Caco-2 (cell line): ENCODE measurements at places on chromosomes 16 and 17.
A peak's percentile ranks its signal among the peaks of the same experiment; 100 is the strongest.

- no peaks in the 10 kb centered on the region for H3K4me1 ChIP-seq
- no peak overlapping the region for H3K4me3 ChIP-seq
- no peak for DNase-seq
- H3K27ac ChIP-seq = no peak overlapping the region
These were observed 5.9 kb downstream of the GNGT2 start for GRCh38 chr17:49204516-49204915.

GRCh38 chr17:77018504-77018903 lies 122.3 kb upstream of the SEC14L1 start:
- no peak overlapping the region for H3K4me3 ChIP-seq
- no peak overlapping the region for H3K27ac ChIP-seq
- DNase-seq = no peak
- no peaks in the 10 kb centered on the region for H3K4me1 ChIP-seq

DNA sequence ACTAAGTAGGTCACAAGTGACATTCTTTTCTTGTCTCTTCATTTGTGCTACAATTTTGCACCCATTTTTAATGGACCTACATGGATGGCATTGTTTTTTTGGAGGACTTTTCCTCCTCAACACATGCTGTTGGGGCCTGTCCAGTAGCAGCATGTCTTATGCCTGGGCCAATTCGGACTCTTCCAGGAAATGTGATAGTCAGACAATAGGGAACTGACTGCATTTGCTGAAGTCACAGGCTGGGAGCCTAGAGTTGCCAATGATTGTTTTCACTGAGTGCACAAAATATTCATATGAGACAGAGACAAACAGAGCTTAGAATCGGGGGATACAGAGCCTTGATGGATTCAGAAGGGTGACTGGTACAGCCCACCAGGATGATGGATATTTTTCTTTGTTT lies 867.3 kb upstream of the GOT2 start:
- no peaks in the 10 kb centered on the region for H3K27me3 ChIP-seq
- no peak for DNase-seq
- H3K4me3 ChIP-seq = no peak overlapping the region
- H3K36me3 ChIP-seq = no peaks in the 10 kb centered on the region

GRCh38 chr16:58670946-58671583 lies 13.5 kb downstream of the SLC38A7 start:
- no peak overlapping the region for H3K27ac ChIP-seq
- no peak for DNase-seq
- H3K4me3 ChIP-seq = no peak overlapping the region
- H3K27me3 ChIP-seq = no peaks in the 10 kb centered on the region

DNA sequence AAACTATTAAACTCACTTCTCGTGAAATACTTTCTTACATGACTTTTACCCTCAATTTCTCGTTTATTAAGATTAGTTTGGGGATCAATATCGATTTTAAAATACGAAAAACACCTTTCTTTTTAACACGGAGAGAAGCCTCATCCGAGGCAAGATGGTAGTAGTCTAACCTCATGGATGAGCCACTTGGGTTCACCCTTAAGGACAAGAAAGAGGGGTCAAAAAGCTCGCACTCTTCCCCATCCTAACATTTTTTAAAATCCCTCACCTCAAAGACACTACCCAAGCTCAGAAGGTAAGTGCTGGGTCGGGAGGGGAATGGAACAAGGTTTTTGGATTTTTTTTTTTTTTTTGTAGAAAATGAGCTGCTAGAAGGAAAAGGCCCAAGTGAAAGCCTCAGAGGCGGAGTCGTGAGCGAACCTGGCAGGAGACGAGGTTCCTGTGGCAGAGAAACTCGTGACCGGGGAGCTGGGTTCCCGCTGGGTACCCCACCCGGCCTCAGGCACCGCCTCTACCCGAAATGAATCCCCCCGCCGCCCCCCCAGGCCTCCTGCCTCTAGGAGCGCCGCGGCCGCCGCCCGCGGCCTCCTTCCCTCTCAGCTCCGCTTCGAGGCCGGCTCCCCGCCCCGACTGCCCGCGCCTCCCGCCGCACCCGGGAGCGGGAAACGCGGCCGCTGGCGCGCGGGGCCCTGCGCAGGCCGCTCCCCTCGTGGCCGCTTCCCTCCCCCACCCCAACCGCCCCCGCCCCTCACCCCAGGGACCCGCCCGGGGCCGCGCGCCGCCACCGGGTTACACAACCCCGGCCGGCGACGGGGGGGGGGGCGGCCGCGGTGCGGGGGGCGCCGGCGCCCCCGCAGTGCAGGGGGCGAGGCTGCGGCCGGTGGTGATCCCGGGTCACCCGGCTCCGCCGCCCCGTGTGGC lies 1.6 kb downstream of the NUFIP2 start:
- peak overlapping the region; percentile 100 for H3K4me3 ChIP-seq
- H3K4me1 ChIP-seq = peaks cover 11% of the 10 kb centered on the region
- no peaks in the 10 kb centered on the region for H3K36me3 ChIP-seq

DNA sequence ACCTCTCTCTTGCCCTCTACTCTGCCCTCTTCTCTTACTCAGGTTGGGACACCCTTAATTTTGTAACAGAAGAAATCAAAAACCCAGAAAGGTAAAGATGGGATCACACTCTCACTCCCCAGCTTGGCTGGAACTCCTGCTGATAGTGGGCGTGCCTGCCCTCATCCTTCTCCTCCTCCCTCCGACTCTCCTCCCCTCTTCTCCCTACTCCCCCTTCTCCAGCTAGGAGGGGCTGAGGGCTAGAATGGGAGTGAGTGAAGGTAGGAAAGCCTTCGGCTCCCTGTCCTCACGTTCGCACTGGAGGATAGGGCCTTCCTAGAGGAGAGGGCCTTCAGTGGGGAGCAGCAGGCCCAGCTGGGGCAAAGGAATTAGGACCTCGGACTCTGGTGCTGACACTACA lies 20.3 kb downstream of the SLC7A6OS start:
- DNase-seq = no peak
- peaks cover 4% of the 10 kb centered on the region; the same call in 1 of the 2 replicates for H3K36me3 ChIP-seq
- H3K27me3 ChIP-seq = no peaks in the 10 kb centered on the region
- H3K27ac ChIP-seq = peak overlapping the region; percentile 19

DNA sequence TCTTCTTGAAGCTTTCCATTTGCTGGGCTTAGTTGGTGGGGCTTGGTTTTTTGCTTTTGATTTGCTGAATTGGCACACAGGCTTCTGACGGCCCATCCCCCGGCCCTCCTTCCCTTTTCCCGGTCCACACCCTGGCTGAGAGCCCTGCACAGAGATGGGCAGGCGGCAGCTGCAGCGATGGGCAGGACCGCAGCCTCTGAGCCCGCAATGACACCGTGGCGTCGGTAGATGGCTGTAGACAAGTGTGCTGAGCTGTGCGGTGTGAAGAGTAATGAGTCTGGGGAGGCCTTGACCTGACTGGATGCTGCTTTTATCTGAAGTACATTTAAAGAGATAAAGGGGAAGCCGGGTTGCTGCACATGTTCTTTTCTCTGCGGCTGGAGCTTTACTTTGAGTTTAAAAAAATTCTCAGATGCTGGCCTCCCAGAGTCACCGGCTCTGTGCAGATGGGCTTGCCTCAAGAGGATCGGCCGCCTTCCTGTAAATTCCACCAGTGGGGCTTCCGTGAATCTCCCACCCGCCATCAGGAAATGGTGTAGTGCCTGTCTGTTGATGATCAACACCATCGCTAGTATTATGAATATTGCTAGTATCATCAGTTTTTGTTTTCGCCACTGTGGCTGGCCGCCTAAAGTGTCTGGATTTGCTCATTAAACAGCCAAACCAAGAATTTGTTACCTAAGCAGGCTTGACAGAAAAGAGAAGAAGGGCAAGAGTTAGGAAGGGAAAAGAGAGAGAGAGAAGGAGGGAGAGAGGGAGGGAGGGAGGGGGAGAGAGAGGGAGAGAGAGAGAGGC lies 245.6 kb upstream of the RBFOX1 start:
- no peak overlapping the region for H3K4me3 ChIP-seq
- no peaks in the 10 kb centered on the region for H3K4me1 ChIP-seq
- H3K27me3 ChIP-seq = no peaks in the 10 kb centered on the region
- H3K27ac ChIP-seq = no peak overlapping the region

DNA sequence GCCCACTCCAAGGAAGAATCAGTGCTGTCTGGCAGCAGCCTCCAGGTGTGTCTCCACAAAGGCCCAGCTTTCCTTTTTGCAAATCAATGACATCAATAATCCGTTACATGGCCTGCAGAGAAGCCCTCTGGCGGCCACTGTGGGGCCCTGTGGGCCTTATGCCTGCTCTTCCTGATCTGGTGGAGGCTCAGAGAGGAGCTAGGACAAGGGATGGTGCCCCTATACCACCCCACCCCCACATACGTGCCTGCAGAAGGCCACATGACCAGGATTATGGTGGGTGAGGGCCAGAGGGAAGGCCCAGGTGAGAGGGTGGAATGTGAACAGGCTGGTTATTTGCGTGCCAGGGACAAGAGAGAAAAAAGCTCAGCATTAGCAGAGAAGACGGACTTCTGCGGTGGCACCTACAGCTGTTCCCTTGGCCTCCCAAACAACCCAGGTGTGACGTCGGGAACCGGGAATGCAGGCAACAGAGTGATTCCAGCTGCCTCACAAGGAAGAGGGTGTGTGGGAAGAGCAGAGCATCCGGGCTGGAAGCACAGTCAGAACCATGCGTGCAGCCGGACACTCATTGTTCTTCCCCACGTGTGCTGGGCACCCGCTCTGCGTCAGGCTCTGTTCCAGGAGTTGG lies 22.5 kb downstream of the EIF4A3 start:
- H3K36me3 ChIP-seq = no peaks in the 10 kb centered on the region
- no peak overlapping the region for H3K27ac ChIP-seq
- no peaks in the 10 kb centered on the region for H3K27me3 ChIP-seq

GRCh38 chr17:79545251-79546005 lies 65.4 kb downstream of the RBFOX3 start:
- H3K36me3 ChIP-seq = no peaks in the 10 kb centered on the region; the same call in 1 of the 2 replicates
- no peak for DNase-seq
- H3K4me3 ChIP-seq = no peak overlapping the region
- H3K27ac ChIP-seq = no peak overlapping the region
- H3K27me3 ChIP-seq = peaks cover 1% of the 10 kb centered on the region; the same call in 1 of the 2 replicates

DNA sequence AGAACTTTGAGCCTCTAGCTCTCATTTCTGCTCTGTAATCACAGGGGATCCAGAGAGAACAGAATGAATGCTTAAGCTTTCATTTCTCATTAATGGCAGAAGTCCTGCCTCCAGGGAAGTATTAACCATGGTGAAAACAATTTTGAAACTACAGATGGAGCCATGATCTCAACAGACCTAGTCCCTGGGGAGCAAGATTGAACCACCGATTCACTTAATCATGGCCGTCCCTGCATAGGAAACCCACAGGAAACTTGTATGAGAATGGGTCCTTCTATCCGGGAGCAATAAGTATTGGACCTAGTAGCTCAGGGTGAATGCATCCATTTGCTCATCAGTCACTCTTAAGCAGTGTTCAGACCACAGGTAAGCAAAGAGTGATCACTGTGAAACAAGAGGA lies 40.2 kb upstream of the CLEC18A start:
- DNase-seq = no peak
- H3K27me3 ChIP-seq = no peaks in the 10 kb centered on the region
- no peak overlapping the region for H3K4me3 ChIP-seq

- no peak overlapping the region for H3K4me3 ChIP-seq
- DNase-seq = no peak
- no peaks in the 10 kb centered on the region for H3K27me3 ChIP-seq
- no peaks in the 10 kb centered on the region for H3K4me1 ChIP-seq
These were observed 32.0 kb downstream of the SLC6A4 start for GRCh38 chr17:30203471-30203981.

DNA sequence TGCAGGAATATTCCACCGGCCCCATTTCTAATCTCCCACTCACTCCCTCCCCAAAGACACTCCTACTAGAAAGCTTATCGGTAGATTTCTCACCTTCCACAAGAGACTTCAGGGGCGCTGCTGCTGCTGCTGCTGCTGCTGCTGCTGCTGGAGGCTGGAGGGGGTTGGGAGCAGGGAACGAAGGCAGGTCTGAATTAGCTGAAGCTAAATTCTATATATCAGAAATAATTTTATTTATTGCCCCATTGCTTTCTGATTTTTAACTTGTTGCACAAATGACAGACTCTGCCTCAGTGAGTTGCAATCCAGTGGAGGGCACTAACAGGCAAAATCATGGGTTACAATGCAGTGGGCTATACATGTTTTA lies 25.8 kb upstream of the HLF start:
- no peaks in the 10 kb centered on the region for H3K27me3 ChIP-seq
- peak overlapping the region; percentile 73 for H3K27ac ChIP-seq
- H3K36me3 ChIP-seq = no peaks in the 10 kb centered on the region
- H3K4me3 ChIP-seq = peak overlapping the region; percentile 47

- H3K4me1 ChIP-seq = peaks cover 37% of the 10 kb centered on the region
- no peak for DNase-seq
- H3K27me3 ChIP-seq = no peaks in the 10 kb centered on the region
- no peak overlapping the region for H3K4me3 ChIP-seq
These were observed 196.6 kb upstream of the CIBAR2 start for GRCh38 chr16:85308611-85309540.

DNA sequence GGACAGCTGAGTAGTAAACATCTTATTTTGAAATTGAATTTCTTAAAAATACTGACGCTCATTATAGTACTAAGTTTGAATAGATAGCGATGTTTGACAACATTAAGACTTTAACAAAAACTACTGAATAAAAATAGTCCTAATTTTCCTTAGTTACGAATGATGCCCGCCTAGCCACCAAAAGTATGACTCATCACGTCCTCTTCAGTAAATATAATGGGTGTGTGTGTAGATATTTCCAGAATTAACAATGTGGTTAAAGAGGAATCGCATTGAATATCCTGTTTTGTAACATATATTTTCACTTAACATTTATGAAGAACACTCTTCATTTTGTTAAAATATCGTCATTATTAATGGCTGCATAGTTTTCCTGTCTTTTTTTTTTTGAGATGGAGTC lies 187.6 kb downstream of the MYO1D start:
- no peak overlapping the region for H3K27ac ChIP-seq
- H3K4me3 ChIP-seq = no peak overlapping the region
- no peaks in the 10 kb centered on the region for H3K27me3 ChIP-seq
- no peaks in the 10 kb centered on the region for H3K4me1 ChIP-seq

- peak overlapping the region; percentile 15 for H3K27ac ChIP-seq
- DNase-seq = no peak
- H3K27me3 ChIP-seq = no peaks in the 10 kb centered on the region
- H3K4me3 ChIP-seq = no peak overlapping the region
These were observed 42.4 kb downstream of the RAI1 start for GRCh38 chr17:17723354-17724261.

- no peaks in the 10 kb centered on the region for H3K27me3 ChIP-seq
- no peaks in the 10 kb centered on the region for H3K4me1 ChIP-seq
- peak; percentile 21 for DNase-seq
- no peak overlapping the region for H3K4me3 ChIP-seq
These were observed 154.2 kb upstream of the CDH8 start for GRCh38 chr16:62190426-62190825.

GRCh38 chr17:73698966-73699365 lies 54.7 kb upstream of the SDK2 start:
- no peak overlapping the region for H3K27ac ChIP-seq
- H3K27me3 ChIP-seq = no peaks in the 10 kb centered on the region
- DNase-seq = no peak
- no peak overlapping the region for H3K4me3 ChIP-seq
- H3K4me1 ChIP-seq = no peaks in the 10 kb centered on the region
